Fibroblast of lung (primary cell): ENCODE measurements at places on chromosomes 2 and 18. TPM values are rescaled to one million over a fixed set of nuclear protein-coding genes. Genes with fewer than 3 reads are reported as not detected.

Gene KANSL1L
- 5.5 and 7.3 TPM in 2 replicates for polyA plus RNA-seq

Gene GPR45
- not detected in 2 replicates for polyA plus RNA-seq

Gene IL37
- not detected in 2 replicates for polyA plus RNA-seq

Gene SCN9A
- polyA plus RNA-seq, result 31.2 and 64.2 TPM in 2 replicates

Gene CDCA7
- 10.3 and 17.8 TPM in 2 replicates for polyA plus RNA-seq

Gene SCN3A
- polyA plus RNA-seq, result 0.14 and 0.16 TPM in 2 replicates

Gene CLEC4F
- polyA plus RNA-seq, result not detected in 2 replicates

DNA sequence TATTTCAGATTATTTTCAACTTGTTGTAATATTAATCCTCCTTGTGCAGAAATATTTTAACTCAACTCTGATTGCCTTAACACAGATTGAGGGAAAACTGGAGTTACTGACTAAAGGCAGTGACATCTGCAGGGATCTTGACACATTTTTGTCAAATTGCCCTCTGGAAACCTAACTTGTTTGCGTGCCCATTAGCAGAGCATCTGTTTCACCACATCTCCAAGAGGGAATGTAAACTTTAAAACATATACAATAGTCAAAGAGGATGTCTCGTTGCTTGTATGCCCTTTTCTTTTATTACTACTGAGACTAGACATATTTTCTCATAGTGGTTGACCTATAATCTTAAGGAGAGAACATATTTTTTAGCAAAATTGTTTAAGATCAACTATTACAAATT is 14.2 kb downstream of the INPP1 start:
- no peaks in the 10 kb centered on the region for H3K36me3 ChIP-seq
- no peak overlapping the region for H3K4me3 ChIP-seq
- no peak for DNase-seq
- no peak overlapping the region for H3K27ac ChIP-seq
- peaks cover 3% of the 10 kb centered on the region for H3K4me1 ChIP-seq

DNA sequence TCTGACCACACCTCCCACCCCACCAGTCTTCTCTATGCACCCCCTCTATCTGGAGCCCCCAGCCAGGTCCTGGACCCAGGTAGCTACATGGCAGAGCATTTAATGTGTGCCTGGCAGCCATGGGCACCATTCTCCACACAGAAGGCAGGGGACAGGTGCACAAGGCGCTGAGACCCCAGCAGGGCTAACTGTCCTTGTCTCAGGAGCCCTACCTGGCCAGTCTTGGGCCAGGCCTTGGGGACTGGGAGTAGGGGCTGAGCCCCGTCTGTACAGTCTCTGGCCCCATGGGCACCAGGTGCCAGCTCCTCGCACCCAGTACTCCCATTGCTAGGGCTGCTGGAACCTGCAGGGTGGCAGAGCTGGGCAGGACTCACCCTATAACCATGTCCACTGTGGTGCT is 2.9 kb downstream of the GNLY start:
- no peaks in the 10 kb centered on the region for H3K36me3 ChIP-seq
- peaks cover 5% of the 10 kb centered on the region for H3K4me1 ChIP-seq
- no peak overlapping the region for H3K27ac ChIP-seq
- H3K27me3 ChIP-seq, result no peaks in the 10 kb centered on the region
- H3K4me3 ChIP-seq, result no peak overlapping the region

DNA sequence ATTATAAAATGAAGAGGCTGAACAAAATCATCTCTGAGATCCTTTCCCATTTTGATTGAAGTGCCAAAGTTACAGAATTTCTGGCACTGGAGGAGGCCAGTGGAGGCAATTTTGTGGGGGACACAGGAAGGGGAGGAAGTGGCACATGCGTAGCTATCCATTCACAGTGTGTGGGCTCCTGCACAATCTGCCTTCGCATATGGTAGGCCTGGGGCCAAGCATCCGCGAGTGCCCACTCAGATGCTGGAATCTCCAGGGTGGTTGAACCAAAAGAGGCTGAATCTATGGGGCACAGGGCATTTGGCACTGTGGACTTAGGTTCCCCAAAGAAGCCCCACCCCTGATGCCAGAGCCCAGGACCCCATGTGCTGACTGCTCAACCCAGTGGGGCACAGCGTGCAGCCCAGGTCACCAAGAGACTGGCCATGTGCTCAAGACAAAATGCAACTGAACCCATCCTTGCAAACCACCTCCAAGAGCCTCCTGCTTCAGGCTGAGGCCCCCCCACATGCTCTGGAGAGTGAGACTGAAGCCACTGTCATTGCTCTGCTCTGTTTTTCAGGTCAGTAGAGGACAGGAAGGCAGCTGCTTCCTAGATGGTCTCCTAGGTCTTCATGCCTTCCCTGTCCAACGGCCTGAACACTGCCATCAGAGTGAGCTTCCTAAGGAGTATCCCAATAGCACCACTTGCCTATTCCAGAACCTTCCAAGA is 28.5 kb downstream of the ST8SIA5 start:
- no peak for DNase-seq
- no peak overlapping the region for H3K27ac ChIP-seq
- H3K4me1 ChIP-seq, result no peaks in the 10 kb centered on the region
- H3K27me3 ChIP-seq, result no peaks in the 10 kb centered on the region

- no peak overlapping the region for H3K4me3 ChIP-seq
- H3K4me1 ChIP-seq, result peaks cover 9% of the 10 kb centered on the region
- no peaks in the 10 kb centered on the region for H3K36me3 ChIP-seq
Observed at GRCh38 chr18:74806700-74807416, 209.2 kb downstream of the ZNF407 start.

GRCh38 chr18:70600225-70600925 is 311.5 kb downstream of the SOCS6 start:
- H3K4me3 ChIP-seq, result no peak overlapping the region
- no peak overlapping the region for H3K27ac ChIP-seq
- H3K27me3 ChIP-seq, result no peaks in the 10 kb centered on the region
- DNase-seq, result no peak
- H3K4me1 ChIP-seq, result no peaks in the 10 kb centered on the region

- no peak overlapping the region for H3K4me3 ChIP-seq
- no peak for DNase-seq
- no peaks in the 10 kb centered on the region for H3K27me3 ChIP-seq
- no peaks in the 10 kb centered on the region for H3K4me1 ChIP-seq
- no peak overlapping the region for H3K27ac ChIP-seq
Observed at GRCh38 chr2:212223696-212224095, 314.9 kb downstream of the ERBB4 start.
